ENCODE measurements at places on chromosomes 13 and 19.

- no peak for DNase-seq
These were observed 211.5 kb downstream of the KLF12 start for GRCh38 chr13:73922493-73923393.

DNA sequence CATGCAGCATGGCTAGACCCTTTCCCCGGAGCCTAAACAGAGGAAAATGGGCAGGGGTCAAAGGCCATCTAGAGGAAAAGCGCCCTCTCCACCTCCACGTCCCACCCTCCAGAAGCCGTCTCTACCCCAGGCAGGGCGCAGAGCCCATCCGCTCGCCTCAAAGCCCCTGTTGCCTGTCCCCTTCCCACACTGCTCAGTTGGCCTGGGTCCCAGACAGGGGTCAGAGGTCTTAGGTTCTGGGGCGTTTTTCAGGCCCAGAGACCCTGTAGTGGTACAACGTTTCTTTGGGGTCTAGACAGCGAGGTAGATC, 285 bp downstream of the TMEM143 start:
- no peak for DNase-seq

DNA sequence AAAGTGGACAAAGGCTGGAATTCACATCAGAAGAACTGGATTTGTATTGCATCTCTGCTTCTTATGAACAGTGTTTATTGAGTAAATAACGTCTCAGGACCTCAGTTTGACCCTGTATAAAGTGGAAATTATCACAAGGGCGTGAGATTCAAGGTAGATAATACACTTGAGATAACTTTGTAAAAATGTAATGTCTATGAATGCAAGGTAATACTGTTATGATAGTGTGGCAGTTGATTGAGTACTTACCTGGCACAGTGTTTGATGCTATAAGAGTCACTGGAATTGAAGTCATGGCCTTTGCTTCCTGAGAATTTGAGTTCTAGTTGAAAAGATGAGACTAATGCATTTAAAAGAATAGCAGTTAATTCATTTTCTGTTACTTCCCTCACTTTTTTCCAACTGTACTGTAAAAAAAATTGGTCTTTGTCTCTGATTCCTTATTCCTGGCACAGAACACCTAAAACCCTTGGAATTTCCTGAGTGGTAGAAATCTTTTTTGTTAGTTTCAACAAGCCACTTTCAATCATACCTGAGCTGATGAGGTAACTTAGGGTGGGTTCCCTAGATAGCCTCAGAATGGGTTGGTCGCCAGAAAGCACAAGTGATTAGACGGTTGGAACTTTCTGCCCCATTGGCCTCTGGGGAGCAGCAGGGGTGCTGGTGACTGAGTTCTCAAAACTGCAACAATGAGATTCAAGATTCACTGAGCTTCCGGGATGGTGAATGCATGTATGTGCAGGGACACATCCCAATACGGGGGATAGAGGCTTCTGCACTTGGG, 6.4 kb upstream of the XPO4 start:
- DNase-seq = no peak

DNA sequence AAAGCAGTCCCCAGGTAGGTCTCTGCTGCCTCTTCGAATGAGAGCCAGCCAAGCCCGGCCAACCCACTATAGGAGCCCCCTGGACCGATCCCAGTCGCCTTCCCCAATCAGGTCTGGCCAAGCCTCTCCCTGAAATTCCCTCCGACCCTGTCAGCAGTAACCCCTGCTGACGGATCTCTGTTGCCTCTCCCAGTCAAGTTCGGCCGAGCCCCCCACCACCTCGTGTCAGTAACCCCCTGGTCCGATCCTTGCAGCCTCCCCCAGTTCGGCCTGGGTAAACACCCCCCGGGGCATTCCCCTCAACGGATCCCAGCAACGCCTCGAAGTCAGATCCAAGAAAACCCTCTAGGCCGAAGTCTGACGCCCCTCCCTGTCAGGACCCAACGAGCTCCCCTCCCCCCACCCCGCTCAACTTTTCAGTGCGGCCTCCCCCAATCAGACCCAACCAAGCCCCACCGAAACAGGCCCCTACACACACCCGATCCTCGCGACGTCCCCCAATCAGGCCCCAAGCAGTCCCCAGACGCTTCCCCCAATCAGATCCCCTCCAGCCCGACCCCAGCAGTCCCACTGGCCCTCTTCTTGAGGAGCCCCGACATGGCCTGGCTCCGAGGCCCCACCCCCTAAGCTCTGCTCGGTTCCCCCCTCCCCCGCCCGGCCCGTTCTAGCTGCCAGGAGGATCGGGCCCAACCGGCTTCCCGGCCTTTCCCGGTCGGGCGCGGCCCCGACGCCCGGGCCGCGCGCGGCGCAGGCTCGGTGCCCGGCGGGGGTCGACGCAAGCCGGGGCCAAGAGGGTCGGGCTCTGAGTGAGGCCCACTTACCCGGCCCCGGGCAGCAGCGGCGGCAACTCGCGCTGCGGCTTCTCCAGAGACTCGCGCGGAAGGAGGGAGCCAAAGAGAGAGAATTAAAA, 1.8 kb downstream of the TNPO2 start:
- no peak for DNase-seq

GRCh38 chr19:4990306-4990705, 21.4 kb downstream of the KDM4B start:
- DNase-seq = no peak

- no peak for DNase-seq
These were observed 49.1 kb upstream of the EHD2 start for GRCh38 chr19:47663911-47664771.

DNA sequence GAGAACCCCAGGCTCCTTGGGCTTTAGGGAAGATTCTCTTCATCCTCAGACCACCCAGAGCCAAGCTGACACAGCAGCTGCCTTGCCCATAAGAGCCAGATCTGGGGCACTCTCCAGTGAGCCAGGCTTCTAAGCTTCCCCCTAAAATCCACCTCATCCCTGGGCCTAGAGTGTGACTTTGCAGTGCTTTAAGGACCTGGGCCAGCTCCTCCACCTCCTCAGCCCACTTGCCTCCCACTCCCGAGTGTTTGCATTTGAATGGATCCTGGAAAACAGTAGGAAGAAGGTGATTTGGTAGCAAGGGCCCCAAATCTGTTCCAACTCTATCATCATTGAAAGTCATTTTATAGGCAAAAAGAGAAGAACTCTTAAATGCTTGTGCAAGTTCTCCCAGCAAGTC, 108.7 kb upstream of the UBL3 start:
- no peak for DNase-seq

GRCh38 chr13:39601636-39602035, 1.4 kb downstream of the LHFPL6 start:
- DNase-seq = no peak

DNA sequence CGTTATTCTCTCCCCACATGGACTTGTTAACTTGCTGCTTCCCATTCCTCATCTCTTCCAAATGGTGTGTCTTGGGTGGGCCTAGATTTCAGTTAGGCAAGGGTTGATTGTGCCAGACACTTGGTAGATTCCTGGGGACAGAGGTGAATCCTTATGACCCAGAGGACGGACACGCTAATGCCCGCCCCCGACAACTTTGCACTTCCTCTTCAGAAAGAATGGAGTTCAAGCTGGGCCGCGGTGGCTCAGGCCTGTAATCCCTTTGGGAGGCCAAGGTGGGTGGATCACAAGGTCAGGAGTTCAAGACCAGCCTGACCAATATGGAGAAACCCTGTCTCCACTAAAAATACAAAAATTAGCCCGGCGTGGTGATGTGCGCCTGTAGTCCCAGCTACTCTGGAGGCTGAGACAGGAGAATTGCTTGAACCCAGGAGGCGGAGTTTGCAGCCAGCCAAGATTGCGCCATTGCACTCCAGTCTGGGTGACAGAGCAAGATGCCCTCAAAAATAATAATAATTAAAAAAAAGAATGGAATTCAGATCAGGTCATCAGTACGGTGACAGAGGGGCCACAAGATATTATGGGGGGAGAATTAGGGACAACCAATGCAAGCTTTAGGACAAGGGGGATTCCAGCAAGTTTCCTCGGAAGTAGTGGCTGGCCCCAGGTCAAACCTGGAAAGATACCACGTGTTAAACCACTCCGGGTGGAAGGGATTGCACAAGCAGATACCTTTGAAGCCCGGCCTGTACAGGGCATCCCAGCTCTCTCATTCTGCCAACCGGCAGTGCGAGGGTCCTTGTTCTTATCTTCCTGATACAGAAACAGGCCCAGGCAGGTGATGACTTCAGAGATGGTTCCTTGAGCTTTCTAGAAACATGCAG, 2.7 kb downstream of the MYO9B start:
- no peak for DNase-seq

GRCh38 chr19:53982001-53982451, 9.4 kb upstream of the CACNG6 start:
- DNase-seq = no peak

DNA sequence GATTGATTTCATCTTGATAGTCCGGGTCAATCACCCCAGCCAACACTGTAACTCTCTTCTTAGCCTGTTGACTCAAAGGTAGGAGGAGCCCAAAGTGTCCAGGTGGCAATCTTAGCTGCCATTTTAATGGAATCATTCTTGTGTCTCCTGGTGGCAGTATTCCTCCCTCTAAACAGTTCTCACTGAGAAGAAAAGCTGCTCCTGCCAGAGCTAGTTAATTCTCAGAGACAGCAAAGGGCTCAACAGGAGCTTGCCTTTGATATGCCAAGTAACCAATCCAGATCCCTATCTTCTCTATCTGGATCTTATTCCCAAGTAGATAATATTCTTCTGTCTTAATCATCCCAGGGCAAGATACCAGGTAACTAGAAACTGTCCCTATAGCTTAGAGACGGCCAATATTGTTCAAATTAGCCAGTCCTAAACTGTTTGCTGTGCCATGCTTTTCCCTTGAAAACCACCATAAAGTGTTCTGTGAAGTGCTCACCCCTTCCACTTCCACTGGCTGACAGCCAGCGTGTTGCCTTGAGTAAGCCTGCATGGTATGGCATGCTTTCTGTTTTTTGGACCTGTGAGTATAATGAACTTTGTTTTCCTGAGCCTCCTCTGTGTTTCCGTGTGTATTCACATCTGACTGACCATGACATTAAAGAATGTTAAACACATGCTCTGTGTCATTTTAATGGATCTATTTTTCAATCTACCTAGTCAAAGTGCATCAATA, 463.7 kb upstream of the SLITRK5 start:
- DNase-seq = no peak

GRCh38 chr19:5148794-5149190, 179.9 kb downstream of the KDM4B start:
- DNase-seq = no peak

- DNase-seq = no peak
These were observed 1500.4 kb upstream of the MIR17HG start for GRCh38 chr13:89846926-89847585.

DNA sequence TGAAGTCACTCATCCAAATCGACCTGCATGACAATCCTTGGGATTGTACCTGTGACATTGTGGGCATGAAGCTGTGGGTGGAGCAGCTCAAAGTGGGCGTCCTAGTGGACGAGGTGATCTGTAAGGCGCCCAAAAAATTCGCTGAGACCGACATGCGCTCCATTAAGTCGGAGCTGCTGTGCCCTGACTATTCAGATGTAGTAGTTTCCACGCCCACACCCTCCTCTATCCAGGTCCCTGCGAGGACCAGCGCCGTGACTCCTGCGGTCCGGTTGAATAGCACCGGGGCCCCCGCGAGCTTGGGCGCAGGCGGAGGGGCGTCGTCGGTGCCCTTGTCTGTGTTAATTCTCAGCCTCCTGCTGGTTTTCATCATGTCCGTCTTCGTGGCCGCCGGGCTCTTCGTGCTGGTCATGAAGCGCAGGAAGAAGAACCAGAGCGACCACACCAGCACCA, 5.9 kb downstream of the SLITRK5 start:
- no peak for DNase-seq

GRCh38 chr19:4361152-4362046, 18.0 kb downstream of the MPND start:
- no peak for DNase-seq

DNA sequence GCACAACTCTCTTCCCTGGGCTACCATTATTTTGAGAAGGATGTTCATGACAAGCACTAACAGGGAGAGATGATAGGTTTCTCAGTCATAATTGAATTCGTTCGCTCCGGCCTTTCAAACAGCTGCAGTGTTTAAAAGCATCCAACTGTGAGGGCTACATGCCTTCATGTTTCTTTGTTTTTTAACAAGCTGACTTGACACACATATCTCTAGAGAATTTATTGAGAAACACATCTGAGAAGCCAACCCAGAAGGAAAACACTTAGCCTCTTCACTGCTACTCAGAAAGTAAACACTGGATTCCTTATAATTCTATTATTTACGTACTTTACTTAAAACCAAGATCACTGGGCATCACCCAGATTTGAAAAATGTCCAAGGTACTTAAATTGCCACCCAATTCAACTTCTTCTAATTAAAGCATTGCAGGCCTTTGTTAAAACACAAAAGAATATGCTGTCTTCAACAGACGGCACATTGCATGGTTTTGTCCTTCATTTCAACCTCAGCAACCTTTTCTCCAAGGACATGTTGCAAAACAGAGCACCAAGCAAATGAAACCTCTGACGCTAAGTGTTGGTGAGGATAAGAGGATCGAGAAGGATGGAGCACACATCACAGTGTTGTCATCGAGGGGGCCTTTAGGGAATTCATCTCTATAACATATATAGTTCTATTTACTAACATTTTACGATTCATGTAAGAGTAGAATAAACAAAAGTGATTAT, 75.8 kb downstream of the TBC1D4 start:
- DNase-seq = no peak

- DNase-seq = no peak
These were observed 6.4 kb downstream of the EPN1 start for GRCh38 chr19:55681131-55682092.

- DNase-seq = no peak
These were observed 51.2 kb upstream of the ABCC4 start for GRCh38 chr13:95352486-95352885.

GRCh38 chr13:51687947-51688714, 103.9 kb downstream of the WDFY2 start:
- DNase-seq = no peak

- DNase-seq = no peak
These were observed 564 bp downstream of the NLRP12 start for GRCh38 chr19:53823380-53824120.

- no peak for DNase-seq
These were observed 18.9 kb upstream of the ENOX1 start for GRCh38 chr13:43805681-43806128.

- DNase-seq = no peak
These were observed 75.5 kb upstream of the ADGRE5 start for GRCh38 chr19:14305706-14306105.

GRCh38 chr19:45361608-45362007, 8.8 kb downstream of the ERCC2 start:
- DNase-seq = no peak

DNA sequence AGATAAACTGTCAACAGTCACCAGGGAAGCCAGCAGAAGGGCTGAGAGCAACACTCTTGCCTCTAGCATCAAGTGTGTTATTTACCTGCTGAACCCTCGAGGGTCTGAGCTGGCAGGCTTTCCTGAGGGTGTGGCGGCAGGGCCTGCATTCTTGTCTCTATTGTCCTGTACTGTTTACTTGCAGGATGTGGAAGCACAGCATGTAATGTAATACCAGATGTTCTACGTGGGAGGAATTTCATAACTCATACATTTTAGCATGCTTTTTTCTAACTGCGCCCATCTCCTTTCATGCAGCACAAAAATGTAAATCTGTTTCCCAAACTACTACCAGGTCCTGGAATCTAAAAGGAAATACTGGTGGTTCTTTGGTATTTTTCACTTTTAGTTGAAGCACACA, 153.1 kb downstream of the RGCC start:
- no peak for DNase-seq
